ENCODE measurements at places on chromosomes 1 and 21.

- no peak for DNase-seq
Observed at GRCh38 chr1:227068883-227069282, 128.8 kb downstream of the COQ8A start.

DNA sequence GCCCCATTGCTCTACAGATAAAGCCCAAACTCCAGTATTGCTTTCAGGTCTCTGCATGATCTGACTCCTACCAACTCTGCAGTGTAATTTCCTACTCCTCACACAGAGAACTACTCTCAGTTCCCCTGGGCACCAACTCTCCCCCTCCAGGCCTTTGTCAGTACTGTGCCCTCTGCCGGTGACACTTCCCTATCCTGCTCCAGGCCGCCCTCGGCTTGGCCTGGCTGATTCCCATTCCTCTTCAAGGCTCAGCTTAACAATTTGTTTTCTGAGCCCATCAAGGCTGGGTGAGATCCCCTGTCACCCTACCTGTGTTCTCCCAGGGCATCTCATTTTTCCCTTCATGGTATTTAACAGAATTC, 2.6 kb downstream of the SLAMF8 start:
- DNase-seq = peak; percentile 52

GRCh38 chr1:84433258-84434080, 35.2 kb downstream of the DNASE2B start:
- DNase-seq = peak; percentile 45

- DNase-seq = no peak
Observed at GRCh38 chr1:207021139-207021861, 11.3 kb downstream of the C1orf116 start.

- DNase-seq = peak; percentile 46
Observed at GRCh38 chr1:27600498-27601175, 3.3 kb downstream of the AHDC1 start.

Measured in nephron progenitor cell (in vitro differentiated cells).